NCI-H1092 (cell line): ENCODE measurements at places on chromosomes 12 and 14.

- no peak for DNase-seq
Measured at GRCh38 chr12:5247144-5247543, 184.8 kb upstream of the NTF3 start.

DNA sequence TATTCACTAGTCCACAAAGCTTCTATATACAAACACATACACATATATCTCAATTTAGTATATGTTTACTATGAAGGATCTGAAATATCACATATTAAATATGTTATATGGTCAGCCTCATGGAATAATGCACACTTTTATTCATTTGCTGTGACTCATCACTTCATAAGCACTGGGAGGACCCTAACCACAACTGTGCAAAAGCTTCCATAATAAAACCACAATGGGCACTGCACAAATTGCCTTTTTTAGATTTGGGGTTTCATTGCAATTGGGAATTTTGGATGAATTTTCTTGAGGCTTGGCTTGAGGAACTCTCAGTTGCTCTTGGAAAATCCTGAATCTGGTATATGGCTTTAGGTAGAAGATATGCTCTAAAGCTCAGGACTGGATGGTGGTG lies 399.4 kb downstream of the C12orf75 start:
- DNase-seq, result no peak

- DNase-seq, result no peak
Measured at GRCh38 chr12:65876898-65877721, 52.8 kb downstream of the HMGA2 start.

DNA sequence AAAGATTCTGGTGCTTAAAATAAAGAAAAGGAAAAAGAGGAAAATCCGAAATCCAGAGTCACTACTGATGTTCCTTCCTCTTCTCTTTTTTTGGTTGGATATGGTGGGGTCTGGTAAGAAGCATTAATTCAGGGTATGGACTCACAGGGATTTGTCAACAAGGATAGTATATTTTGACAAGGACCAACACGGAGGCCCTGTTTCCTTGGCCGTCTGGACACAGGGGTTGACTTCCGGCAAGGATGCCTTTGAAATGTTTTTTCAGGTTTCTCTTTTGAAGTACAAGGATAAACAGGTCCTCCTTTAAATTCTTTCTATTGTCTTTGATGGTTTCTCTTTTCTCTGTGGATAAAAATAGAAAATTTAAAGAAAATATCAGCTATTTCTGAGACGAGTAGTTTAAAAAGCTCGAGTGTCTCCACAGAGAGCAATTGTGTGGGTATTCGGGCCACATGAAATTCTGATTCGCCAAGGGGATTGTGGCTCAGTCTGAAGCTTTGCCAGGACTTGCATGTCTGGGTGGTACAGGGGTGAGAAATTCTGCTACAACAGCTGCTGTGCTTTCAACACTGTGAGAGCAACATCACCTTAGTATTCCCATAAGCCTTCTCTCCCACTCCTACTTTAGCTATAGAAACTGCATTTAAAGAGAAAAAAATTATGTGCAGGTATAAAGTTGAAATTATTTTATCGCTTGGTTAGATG lies 88.5 kb upstream of the CSRP2 start:
- DNase-seq, result no peak

GRCh38 chr12:65885312-65885711 lies 61.0 kb downstream of the HMGA2 start:
- no peak for DNase-seq

- no peak for DNase-seq
Measured at GRCh38 chr14:71482671-71483070, 449.6 kb upstream of the RGS6 start.

DNA sequence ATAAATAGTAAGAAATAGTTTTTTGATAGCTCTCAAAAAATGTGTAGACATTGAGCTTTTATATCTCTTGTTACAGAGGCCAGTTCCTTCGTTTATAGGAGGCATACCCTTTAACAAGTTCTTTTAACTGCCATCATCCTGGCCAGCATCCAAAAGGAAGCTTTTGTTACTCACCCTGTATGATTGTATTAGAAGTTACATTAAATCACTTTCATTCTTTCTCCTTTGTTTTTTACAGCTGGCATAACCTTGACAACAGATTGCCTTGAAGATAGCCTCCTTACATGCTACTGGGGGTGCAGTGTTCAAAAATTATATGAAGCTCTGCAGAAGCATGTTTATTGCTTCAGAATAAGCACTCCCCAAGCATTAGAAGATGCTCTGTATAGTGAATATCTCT lies 20.1 kb downstream of the CGRRF1 start:
- DNase-seq, result no peak

GRCh38 chr12:11743423-11744409 lies 94.2 kb downstream of the ETV6 start:
- no peak for DNase-seq
